ENCODE measurements at places on chromosomes 5 and 9.

- no peak for DNase-seq
These were observed 244.4 kb downstream of the ADAMTSL1 start for GRCh38 chr9:18718393-18718792.

GRCh38 chr5:77733130-77733529 is 43.0 kb downstream of the TBCA start:
- DNase-seq: no peak

DNA sequence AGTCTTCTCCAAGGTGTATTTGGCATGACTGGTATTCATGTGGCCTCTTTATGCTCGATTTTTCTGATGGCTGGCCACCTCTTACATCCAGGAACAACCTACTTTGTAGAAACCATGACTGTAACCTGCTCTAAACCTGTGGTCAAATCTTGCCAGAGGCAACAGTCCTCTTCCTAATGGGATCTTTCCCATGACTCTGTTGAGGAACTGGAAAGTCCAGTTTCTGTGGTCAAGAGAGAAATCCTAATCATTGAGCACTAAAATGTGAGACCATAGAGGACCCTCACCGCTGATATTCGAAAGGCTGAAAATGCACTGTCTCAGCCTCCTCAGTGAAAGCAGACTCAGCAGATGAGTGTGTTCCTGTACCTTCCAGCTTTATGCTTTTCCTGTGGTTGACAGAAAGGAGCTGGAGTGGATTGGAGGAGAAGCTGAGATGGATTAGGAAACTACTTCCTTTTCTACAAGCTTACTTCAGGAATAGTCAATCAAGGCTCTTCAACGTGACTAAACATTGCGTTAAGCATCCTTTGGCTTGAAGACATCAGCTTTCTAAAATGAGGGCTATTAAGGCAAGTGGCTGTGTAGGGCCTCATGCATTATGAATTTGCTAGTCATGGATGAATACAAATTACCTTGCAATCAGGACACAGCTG is 69.7 kb upstream of the DAPK1 start:
- no peak for DNase-seq

GRCh38 chr5:58543723-58544122 is 39.2 kb upstream of the RAB3C start:
- DNase-seq: no peak

- DNase-seq: no peak
These were observed 43.5 kb upstream of the ANKDD1B start for GRCh38 chr5:75567710-75568109.

- no peak for DNase-seq
These were observed 41.7 kb downstream of the KLF4 start for GRCh38 chr9:107447834-107448233.
